ENCODE measurements at places on chromosomes 12 and 14.

- no peak for DNase-seq
These were observed 12.1 kb upstream of the NTN4 start for GRCh38 chr12:95802482-95803270.

DNA sequence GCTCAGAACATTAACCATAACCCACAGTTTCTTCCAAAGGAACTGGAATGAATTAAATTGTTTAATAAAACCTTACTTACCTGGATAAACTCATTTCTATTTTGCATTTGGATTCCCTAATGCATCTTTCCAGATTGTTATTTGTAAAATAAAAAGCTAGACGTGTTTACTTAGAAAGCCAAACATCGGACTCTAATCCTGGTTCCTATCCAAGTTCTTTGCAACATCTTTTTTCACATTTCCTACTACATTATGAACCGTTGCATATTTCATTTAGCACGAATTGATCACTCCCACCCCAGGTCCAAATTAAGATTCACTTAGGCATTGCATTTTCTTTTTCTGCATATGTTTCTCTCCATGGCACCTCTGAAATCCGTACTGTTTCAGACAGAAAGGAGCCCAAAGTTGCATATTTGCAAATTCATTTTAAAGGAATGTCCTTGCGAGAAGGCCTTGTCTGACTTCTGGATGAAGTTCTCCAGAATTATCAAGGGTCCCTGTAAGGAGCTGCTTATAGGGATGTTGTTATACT, 164.4 kb upstream of the GSC start:
- no peak for DNase-seq

DNA sequence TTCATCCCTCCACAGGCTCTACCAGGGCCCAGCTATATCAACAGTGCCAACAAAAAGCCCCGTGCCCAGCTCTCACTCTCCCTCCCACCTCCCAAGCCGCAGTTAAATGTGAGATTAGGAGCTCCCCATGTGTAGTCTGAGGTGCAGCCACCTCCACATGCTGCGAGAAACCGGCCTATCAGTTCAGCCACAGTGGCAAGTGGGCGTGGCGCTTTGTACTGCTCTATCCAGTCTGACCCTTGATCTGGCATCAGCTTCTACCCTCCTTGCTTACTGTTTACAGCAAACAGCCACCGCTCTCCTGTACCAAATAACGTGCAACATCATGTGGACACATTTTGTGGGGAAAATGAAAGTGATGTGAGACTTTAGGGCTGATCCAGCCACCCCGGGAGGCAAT, 1.7 kb downstream of the PLEK2 start:
- no peak for DNase-seq

DNA sequence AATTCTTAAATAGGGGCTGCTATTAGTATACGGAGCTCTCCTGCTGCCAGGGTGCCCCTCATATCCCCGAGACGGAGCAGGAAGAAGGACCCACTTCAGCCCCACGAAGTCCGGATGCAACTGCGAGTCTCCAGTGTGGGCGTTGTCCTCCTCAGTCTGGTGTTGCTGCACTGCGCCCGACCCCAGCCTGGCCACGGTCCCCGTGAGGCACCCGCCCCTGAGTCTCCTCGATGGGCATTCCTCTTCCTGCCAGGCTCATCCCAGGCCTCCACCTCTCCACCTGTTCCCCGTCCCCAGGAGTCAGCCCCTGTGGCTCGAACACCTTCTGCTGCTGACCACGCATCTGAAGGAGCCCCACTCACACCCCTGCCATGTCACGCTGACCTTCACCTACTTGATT, 68.1 kb upstream of the SFSWAP start:
- no peak for DNase-seq

- DNase-seq, result no peak
These were observed 121.0 kb upstream of the VRK1 start for GRCh38 chr14:96676166-96676565.

DNA sequence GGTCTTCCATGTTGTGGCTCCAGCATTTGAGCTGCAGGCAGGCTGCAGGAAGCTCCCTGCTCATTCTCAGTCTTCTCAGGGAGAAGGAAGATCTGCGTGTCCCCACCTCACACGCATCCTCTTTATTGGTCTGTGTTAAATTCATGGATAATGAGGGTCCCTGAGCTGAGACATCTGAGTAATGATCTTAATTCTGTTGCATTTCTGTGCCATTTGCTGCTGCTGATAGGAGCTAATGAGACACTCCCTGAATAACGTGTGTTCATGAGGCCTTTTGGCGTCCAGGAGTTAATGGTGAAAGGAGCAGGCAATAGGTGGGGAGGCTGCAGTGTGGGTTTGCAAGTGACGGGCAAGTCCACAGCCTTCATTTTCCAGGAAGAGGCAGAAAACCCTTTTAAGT, 46.6 kb upstream of the OAS1 start:
- no peak for DNase-seq

All from CD4-positive, alpha-beta T cell treated with Interleukin-21 for 1 hour (primary cell).